ENCODE measurements at places on chromosomes 5 and 9.

- no peak for DNase-seq
These were observed 43.6 kb downstream of the GRIA1 start for GRCh38 chr5:153534102-153534501.

DNA sequence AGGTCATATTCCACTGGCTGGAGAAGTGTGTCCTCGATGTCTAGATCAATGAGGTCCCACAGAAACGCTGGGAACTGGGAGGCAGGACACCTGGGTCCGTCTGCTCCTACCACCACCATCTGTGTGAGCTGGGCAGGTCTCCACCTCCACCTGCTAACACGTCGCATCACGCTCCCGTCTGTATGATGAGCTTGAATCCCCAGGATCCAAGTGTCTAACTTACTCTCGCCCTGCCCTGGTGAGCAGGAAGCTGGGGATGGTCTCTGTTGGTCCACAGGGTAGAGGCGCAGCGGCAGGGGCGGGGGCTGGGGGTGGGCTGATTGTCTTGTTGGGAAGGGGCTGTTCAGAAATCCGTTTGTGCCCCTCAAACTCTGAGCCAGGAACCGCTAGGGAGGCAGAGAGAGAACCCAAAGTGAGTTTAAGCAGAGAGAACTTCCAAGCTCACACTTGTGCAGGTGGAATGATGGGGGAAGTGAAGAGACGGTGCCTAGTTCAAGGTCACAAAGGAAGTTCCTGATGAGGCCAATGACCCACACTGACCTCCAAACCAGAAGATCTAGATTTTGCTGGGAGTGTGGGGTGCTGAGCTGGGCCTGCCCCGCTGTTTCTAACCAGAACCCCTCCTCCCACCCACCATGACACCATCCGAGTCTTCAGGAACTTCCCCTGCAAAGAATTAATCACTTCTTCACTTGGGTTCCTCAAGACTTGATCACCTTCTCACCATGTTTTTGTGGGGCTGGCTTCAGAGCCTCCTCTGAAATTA lies 21.1 kb downstream of the ORM2 start:
- no peak for DNase-seq

DNA sequence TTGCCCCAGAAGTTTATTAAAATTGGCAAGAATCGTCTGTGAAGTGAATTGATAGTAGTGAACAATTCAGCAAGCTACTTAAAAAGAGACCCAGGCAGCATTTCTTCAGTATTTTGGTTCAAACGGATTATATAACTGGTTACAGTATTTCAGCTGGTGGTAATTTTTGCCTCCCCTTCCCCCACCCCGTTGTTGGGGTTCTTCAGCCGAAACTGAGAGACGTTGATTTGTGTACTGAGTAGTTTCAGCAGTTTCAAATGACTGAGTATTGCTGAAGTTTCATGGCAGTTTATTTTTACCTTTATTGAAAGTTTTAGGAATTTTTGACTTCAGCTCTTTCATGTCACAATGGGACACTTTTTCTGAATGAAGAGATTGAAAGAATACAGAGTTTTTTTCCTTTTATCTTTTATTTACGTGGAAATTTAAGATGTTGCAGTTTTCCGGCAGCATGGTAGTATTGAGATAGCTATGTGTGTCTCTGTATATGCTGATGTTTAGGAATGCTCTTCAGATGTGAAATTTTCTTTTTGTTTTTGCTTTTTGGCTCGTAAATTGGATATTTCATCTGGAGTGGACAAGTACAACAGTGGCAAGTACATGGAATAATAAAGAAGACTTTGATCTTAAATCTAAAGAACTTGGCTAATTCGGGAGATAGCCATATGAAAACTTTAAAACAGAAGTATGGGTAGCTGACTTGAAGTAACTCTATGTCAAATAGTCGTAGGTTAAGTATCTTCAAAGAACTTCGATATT lies 1.9 kb downstream of the GPBP1 start:
- no peak for DNase-seq

GRCh38 chr9:124020520-124021384 lies 9.2 kb downstream of the LHX2 start:
- DNase-seq: no peak

DNA sequence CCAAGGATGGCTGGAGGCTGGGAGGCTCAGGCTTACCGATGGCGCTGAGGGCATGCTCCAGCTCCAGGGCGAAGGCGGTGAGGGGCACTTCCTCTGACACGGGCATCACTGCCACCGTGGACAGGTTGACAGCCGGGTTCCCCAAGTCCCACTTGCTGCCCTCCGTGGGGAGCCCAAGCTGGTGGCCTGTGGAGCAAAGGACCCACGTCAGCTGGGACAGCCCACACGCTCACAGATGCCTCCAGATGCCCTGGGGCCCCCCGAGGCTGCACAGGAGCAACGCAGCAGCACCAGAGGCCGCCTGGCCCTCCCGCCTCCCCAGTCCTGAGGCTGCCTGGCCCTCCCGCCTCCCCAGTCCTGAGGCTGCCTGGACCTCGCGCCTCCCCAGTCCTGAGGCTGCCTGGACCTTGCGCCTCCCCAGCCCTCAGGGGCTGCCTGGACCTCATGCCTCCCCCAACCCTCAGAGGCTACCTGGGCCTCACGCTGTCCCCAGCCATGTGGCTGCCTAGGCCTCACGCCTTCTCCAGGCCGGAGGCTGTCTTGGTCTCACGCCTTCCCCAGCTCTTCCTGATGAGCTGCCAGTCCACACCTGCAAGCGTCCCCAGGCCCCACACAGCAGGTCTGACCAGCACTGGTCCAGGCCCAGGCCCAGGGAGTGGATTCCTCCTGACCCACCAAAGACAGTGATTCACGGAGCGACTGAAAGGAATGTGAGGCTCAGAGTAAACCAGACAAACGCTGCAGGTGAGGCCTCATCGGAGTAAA lies 25.6 kb upstream of the NSMF start:
- no peak for DNase-seq

- DNase-seq: no peak
These were observed 138.5 kb upstream of the S1PR3 start for GRCh38 chr9:88852794-88853193.

DNA sequence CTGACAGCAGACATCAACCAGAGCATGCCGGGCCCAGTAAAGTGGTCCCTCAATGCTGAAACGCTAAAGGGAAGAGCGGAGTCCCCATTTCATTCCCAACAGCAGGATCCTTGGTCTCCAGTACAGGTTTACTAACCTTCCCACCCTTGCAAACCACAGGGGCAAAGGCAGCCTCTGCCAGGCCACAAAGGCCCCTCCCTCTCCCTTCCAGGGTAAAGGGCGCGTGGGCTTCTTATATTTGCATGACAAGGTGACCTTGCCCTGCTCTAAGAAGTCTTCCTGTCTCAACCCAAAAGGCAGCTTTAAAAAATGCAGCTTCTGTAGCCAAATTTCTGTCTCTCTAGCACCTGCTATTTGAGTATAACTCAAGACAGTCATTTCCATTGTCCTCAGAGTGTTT lies 131.5 kb upstream of the PTCH1 start:
- DNase-seq: no peak

DNA sequence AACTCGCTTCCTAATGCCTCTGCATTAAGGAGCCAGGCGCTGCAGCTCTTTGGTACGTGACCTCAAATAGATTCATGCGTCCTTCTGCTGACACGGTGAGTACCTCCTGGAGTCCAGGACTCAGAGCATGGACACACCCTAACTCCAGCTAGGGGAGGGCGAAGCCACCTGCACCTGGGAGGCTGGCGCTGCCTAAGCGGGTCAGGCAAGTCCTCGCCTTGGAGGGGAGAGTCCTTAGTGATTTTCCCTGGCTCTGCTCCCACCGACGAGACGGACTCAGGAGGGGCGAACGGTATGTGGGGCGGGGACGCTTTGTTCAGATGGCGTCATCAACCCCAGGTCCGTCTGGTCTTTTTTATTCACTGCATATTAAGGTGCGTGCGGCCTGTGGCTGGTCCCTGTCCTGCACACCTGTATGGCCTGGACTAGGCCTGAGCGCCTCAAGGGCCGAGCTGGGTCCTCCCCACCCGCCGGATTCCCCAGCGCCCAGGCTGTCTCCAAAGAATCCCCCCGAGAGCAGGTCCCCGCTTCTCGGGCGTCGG lies 50.3 kb downstream of the NSUN2 start:
- no peak for DNase-seq

DNA sequence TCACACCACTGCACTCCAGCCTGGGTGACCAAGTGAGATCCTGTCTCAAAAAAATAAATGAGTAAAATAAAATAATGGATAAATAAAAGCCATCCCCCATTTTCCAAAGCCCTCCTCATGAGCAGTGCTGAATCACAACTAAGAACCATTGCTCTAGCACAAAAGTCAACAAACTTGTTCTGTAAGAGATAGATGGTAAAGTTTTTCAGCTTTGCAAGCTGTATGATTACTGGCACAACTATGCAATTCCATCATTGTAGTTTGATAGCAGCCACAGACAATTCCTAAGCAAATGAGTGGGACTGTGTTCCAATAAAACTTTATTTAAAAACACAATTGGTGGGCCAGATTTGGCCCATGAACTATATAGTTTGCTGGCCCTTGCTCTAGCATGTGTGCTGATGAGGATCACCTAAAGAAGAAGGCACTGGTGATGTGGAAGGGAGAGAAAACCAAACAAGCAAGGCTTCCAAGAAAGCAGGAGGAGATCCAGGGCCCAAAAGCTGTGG lies 64.6 kb downstream of the NEURL1B start:
- no peak for DNase-seq

DNA sequence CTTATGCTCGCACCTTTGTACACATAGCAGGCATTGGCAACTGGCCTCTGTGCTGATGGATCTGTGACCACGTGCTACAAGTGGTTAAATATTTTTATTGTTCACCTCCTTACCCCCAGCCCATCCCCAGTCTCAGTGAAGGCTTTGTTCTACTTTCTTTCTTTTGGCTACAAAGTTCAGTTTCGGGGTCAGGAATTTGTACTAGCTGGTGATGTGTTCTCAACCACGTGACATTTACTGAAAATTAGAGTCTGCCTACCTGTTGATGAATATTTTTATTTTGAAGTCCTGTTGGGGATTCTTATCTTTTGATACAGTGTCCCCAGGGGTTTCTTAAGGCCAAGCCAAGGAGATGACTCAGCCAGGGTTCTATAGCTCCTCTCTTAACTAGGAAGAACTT lies 47.8 kb downstream of the C9orf57 start:
- DNase-seq: no peak

DNA sequence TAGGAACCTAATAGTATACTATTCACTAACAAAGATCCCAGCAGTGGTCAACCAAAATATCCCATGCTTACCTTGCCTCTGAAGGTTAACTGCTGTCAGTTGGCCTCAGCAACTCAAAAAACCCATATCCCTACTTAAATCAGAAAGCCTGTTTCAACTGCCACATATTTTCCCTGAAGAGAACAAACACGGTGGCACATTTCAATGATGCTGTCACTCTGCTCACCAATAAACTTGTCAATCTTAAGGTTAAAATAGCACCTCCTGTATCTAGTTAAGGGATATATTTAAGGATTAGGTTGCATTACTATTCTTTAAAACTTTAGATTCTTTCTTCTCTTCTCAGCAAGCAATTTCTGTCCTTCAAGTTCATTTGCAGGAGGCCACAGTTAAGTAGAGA lies 986.9 kb downstream of the CDH18 start:
- no peak for DNase-seq

DNA sequence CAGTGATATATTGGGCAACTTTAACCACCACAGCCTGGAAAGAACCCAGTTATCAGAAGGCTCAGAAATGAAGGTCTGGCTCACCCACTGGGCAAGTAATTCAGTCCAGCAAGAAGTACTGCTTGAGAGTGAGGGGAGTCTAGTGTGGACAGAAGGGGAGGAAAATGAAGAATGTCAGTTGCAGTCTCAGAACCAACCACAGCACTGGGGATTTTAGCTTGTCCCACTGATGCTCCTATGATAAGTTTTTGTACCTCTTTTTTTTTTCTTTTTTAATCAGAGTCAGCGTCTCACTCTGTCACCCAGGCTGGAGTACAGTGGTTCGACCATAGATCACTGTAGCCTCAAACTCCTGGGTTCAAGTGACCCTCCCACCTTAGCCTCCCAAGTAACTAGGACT lies 9.4 kb upstream of the CD72 start:
- no peak for DNase-seq

DNA sequence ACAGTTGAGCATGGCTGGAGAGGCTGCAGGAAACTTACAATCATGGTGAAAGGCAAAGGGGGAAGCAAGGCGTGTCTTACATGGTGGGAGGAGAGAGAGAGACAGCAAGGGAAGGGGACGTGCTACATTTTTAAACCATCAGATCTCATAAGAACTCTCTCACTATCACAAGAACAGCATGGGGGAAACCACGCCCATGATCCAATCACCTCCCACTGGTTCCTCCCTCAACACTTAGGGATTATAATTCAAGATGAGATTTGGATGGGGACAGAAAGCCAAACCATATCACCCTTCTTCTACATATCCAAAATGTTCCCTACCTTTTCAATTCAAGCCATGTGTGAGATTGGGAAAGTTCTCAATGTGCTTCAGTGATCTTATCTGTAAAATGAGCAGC lies 22.9 kb upstream of the GLRX start:
- no peak for DNase-seq

GRCh38 chr9:112310826-112311225 lies 22.6 kb downstream of the PTBP3 start:
- DNase-seq: no peak

GRCh38 chr9:91025856-91026255 lies 224.2 kb downstream of the SYK start:
- DNase-seq: no peak

DNA sequence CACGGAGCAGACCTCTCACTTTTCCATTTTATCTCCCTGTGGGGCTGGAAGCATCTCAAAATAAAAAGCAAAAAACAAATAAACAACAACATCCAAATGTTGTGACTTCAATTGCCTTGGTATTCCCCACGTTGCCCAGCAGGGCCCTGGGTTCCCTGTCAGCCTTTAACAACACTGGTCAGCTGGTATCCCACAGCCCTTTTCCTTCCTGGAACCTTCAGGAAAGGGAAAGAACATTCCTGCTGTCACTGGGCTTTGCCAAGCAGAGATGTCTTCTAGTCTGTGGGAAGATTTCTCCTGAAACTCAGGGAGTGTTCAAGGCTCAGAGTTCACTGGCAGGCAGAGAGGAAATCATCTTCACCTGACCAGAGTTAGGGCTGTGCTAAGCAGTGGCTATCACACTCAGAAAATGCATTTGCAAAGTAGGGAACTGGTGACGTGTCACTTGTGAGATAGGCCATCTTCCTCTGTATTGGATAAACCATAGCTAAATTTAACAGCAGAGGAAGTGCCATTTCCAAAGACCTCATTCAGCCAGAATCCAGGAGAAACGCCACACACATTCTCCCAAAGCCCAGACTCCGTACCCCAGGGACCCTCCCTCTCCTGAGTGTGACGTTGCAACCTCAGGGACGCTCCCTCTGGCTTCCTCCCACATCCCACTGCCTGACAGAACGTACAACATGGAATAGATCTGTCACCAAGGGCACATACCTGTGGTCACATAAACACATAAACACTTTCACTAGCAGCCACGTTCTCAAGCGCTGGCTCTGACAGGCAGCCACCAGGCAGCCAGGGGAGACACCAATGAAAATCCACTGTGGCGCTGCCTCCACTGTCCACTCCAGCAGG lies 274.0 kb upstream of the DAPK1 start:
- no peak for DNase-seq

DNA sequence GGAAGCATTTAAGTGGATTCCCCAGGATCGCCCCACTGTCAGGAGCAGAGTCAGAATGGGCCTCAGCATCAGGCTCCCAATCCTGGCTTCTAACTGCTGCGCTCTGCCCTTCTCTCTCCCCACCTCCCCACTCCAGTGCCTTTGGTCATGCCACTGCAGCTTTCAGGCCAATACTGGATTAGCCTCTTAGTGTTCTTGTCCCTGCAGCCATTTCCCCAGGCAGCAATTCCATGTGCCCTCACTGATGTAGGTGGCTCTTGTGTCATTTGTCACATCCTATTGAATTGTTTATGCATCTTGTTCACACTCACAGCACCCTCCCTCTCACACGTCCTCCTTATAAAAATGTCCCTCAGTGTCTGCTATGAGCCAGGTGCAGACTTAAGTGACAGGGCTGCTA lies 544.2 kb upstream of the DAP start:
- no peak for DNase-seq

Measured in T-helper 17 cell (primary cell).